ENCODE measurements at places on chromosomes 2 and 18. TPM values are rescaled to one million over a fixed set of nuclear protein-coding genes. Genes with fewer than 3 reads are reported as not detected.

DNA sequence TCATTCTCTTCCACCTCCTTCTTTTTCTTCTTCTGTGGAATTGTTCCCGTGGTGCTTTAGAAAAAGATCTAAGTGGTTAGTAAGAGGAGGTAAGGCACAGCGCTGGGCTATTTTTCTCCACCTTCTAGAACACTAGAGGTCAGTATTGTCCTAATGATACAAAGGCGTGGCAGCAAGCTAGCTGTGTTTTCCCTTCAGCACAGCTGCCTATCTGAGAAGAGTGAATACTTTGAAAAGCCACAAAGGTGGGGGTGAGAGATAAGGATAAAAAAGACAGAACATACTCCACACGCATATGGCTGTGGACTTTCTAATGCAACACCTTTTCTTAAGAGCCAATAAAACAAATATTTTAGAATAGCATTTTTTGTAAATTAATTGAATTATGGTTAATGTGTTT, 2.1 kb downstream of the CNTNAP5 start:
- no peak for DNase-seq

- DNase-seq: no peak
These were observed 79.5 kb upstream of the YWHAQ start for GRCh38 chr2:9710311-9710710.

GRCh38 chr18:46226461-46226860, 122.3 kb downstream of the HAUS1 start:
- no peak for DNase-seq

- DNase-seq: peak; percentile 74
These were observed 94.3 kb upstream of the ITGB6 start for GRCh38 chr2:160294339-160294803.

GRCh38 chr2:241298673-241299072, 16.8 kb downstream of the HDLBP start:
- DNase-seq: no peak

GRCh38 chr2:120938045-120938771, 202.5 kb downstream of the GLI2 start:
- DNase-seq: no peak

DNA sequence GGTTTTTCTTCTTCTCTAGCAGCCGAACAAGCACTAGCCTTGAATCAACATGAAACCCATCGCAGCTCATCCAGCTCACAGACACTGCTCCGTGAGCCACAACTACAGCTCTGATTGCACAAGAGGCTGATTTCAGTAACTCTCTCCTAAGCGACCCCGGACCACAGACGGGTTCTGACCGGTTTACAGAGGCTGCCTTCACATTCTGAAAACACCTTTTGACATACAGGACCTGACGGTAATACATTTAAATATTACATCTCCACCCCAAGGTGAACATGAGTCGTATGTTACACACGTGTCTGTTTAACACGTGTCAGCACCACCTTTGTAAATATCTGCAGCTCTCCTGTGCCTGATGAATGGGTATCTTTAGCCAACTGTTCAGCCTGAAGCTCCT, 120.7 kb downstream of the TMEM18 start:
- DNase-seq: no peak

GRCh38 chr2:190545093-190545492, 10.6 kb upstream of the NEMP2 start:
- DNase-seq: no peak

GRCh38 chr2:18243816-18244215, 316.6 kb downstream of the RDH14 start:
- DNase-seq: no peak

DNA sequence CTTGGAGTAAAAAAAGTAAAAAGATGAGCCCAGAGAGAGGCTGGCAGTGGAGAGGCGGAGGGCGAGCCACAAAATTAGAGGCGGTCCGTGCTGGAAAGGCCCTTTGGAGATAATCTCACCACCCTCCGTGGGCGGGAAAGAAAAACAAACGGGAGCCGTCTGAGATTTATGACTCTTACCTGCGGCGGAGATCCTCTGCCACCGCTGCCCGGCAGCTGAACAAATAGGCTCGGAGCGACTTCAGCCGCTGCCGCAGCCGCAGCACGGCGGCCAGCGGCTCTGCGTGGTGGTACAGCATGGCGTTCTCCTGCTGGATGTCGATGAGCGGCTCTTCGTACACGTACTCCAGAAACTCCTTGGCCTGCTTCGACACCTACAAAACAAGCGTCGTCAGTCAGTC, 94.6 kb downstream of the PLEKHM3 start:
- no peak for DNase-seq

GRCh38 chr2:217177720-217178119, 317.9 kb upstream of the TNP1 start:
- DNase-seq: no peak

Gene LYPD6
- 0.13 TPM for total RNA-seq

Gene ZNF804A
- not detected for total RNA-seq

Gene CAPN14
- 0.32 TPM for total RNA-seq

Gene METTL4
- total RNA-seq: 7.9 TPM
